ENCODE measurements at places on chromosomes 7 and 10.

DNA sequence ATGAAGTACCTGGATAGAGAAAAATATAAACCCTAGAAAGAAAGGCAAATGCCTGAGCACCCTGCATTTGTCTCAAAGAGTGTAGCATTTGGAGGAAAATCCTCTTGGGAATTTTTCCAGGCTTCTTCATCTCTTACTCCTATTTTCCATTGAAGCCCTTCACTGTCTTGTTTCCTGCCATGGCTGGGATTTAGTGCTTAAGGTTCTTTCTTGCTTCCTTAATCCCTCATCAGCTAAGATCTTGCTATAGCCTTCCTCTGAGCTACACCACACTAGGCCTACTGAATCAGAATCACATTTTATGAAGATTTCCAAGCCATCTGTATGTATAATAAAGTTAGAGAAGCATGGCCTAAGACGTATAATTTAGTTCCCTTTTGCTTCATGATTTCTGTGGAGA is 97.5 kb upstream of the PHYHIPL start:
- no peak for ATAC-seq

DNA sequence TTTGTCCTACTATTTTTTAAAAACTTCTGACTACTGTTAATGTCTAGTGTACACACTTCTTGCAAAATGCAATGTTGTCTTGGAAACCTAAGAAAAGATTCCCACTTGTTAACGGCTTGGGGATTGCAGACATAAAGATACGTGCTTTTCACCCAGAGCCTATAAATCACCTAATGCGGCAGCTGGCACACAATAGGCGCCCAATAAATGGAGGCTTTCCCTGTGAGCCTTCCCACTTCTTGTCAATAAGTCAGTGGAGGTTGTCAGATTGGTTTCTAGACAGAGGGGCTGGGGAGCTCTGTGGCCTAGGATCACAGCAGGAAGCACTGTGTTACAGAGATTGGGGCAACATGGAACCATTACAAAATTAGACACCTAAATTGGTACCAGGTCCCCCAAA is 74.7 kb downstream of the VSTM4 start:
- no peak for ATAC-seq

GRCh38 chr10:29828440-29828894 is 193.7 kb upstream of the SVIL start:
- ATAC-seq = peak; percentile 35

- ATAC-seq = no peak
Measured at GRCh38 chr10:112215342-112215774, 31.8 kb upstream of the GPAM start.

- no peak for ATAC-seq
Measured at GRCh38 chr10:76336213-76336963, 905.0 kb downstream of the LRMDA start.
